Stimulated activated CD4-positive, alpha-beta T cell treated with anti-CD3 and anti-CD28 coated beads, Interleukin-1b, Interleukin-23, amount 100 ng/mL, for 1 hour (primary cell): ENCODE measurements at places on chromosomes 4 and X.

DNA sequence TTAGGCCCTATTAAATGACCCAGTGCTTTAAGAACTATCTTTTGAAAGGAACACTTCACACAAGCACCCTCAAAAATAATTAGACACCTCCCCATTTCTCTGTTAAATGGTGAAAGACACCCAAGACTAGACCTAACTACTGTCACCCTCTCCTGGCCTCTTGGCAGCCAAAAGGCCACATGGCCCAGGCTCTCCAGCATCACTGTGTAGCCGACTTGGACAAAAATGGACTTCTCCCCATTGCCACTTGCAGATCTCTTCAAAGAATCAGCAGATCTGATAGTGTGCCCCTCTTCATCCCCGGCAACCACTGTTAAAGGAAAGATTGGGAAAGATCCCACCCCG lies 2.0 kb downstream of the MID1IP1 start:
- no peak for DNase-seq

DNA sequence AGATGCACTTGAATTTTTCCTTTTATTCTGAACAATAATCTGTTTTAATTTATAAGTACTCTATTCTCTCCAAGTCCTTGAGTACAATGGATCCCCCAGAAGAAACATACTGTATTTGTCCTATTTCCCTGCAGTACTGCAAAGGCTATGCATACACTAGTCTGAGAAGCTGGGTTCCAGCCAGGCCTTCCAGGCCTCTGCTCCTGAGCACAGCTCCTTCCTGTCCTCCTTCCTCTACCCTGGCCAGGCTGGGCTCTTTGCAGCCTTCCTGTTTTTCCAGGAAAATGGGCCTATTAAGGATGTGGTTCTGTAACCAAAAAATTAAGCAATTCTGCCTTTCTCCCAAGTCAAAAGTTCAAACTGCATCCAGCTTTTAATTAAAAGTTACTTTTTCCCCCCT lies 68.0 kb upstream of the STIM2 start:
- DNase-seq = no peak

DNA sequence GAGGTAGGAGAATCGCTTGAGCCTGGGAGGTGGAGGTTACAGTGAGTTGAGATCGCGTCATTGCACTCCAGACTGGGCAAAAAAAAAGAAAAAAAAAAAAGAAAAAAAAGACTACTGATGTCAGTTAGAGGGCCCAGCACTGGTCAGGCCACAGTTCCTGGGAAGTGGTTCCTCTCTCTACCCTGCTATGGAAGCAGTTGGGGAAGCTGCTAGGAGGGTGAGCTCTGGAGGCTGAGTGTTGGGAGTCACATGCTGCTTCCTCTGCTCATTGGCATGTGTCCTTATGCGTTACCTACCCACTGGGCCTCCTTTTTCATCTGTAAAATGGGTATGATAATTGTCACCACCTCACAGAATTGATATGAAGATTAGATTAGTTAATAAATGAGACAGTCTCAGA lies 50.7 kb downstream of the SEPSECS start:
- no peak for DNase-seq

DNA sequence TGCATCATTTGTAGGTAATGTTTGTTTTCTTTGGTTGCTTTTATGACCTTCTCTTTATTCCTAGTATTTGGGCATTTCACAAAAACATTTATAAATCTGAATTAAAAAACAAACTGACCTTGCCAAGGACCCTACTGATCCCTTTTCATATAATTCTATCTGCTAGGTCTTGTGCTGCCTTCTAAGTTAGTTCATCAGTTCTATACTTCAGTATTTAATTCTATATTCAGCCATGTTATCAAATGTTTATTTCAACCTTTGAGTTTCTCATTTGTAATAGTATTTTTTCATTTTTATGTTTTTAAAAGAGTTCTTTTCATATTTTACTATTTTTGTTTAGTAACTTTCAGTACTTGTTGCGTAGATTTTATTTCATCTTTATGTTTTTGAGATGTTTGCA lies 155.3 kb downstream of the SNCA start:
- no peak for DNase-seq

DNA sequence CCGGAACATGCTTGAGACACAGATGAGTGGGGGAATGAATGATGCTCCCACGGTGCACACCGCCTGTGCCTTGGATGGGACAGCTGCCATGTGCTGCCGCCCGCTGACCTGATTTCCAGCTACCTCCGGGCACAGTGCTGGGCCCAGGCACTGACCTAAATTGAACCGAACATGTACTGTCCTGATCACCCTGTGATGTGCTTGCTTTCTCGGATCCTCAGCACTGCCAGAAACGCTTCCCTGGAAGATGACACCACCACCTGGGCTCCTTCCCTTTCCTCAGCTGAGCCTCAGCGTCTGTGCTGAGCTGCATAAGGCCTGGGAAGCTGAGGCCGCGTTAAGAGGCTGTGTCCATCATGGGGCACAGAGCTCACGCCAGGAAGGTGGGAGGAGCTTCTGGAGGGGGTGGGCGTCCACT lies 39.3 kb upstream of the MXD4 start:
- no peak for DNase-seq

DNA sequence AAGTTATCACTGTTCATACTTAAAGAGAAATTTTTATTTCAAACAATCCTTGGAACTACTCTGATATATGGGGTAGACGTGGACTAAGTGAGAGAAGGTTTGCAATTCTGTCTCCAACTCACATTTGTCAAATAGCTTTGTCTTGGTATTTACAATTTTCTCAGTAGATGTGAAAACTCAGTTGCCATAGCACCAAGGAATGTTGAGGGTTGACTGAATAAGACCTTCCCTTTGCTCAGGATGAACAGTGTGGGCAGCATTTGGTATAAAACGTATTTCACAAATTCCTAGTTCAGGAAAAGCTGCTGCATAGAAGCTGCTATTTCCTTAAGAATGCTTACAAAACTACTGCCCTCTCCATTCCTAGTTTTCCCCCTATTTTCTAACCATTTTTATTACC lies 399.5 kb downstream of the NKX6-1 start:
- no peak for DNase-seq

DNA sequence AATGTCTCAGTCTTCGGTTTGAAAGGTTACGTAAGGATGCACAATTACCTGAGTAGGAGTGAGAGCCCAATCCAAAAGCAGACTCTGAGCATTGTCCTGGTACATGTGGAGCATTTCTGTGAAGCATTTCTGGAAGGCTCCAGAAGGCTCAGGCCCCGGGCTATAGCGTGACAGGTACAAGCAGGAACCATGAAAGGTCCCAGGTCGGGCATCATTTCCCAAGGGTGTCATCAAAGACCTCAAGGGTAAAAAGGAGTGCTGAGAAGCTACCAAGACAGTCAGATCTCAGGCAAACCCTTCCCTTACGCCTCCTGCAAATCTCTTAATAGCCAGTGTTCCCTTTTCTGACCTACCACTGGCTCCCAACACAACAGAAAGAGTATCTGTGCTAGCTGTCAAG lies 30.8 kb downstream of the GPC4 start:
- no peak for DNase-seq

GRCh38 chr4:123599061-123599919 lies 202.7 kb downstream of the SPRY1 start:
- DNase-seq = no peak

- no peak for DNase-seq
These were observed 752.9 kb downstream of the RAPGEF2 start for GRCh38 chr4:159855731-159856130.

- no peak for DNase-seq
These were observed 555.7 kb downstream of the PCDH7 start for GRCh38 chr4:31275906-31276305.

DNA sequence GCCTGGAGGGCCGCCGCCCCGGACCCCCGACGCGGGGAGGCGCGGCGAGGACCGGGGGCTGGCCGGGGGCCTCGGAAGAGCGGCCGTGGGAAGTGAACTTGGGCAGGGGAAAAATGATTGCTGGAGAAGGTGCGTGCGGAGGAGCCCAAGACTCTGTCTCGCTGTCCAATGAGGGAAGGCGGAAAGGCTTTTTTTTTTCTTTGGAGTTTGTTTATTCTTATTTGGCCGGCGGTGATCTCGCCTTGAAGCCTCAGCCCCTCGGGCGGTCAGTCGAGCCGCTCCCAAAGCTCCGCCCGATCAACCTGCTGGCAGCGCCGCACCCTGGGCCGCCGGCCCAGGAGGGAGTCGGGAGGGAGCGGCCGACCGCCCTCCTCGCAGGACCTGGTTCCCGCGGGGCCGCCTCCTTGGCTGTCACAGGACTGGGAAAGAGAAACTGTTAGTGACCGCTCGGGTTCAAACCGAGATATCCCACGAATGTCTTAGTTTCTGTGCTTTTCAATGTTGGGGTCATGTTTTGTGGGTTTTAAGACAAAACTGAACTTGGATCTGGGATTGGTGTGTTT lies 2.5 kb downstream of the CPEB2 start:
- DNase-seq = no peak

DNA sequence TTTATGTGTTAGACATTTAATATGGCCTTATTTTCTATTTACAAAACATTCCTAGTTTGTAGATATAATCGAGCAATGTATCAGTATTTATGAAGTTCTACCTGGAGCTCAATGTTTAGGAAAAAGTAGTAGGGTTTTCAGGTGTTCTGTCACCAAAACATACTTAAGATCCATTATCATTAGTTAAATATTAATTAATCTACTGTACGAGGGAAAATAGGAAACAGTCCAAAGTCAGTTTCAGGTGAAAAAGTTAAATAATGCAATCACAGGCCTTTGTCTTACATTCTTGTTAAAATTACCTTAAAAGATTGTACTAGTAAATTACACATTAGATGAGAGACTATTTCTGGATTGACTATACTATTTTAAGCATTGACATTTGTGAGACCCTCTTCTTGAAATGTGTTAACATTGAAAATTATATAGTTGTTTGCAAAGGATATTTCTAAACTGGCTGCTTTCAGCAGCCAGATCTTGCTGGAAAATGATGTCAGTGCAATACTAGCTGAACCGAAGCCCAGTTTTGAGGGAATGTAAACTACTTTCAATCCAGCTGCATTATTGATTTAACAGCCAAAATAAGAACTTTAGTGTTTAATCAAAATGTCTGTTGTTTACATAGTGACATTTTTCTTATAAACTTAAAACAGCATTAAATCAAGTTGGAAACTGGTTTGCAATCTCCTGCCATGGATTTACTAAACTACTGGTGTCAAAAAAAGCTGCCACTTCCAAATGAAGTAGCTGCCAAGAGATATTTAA lies 19.3 kb downstream of the GUCY1B1 start:
- DNase-seq = no peak

DNA sequence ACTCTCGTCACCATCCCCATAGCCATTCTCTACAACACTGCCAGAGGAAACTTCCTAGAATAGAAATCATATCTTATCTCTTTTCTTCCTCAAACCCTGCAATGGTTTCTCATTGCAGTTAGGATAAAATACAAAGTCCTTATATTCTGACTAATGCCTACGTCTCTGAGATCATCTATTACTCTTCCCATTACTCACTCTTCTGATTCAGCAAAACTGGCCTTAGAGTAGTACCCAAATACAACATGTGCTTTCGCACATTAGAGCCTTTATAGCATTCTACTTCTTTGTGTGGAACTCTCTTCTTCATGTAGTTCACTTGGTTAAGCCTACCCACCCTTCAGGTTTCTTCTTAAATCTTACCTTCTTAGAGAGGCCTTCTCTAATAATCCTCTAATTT lies 28.0 kb downstream of the LHFPL1 start:
- DNase-seq = no peak

GRCh38 chr4:167101035-167101434 lies 133.3 kb downstream of the SPOCK3 start:
- DNase-seq = no peak

DNA sequence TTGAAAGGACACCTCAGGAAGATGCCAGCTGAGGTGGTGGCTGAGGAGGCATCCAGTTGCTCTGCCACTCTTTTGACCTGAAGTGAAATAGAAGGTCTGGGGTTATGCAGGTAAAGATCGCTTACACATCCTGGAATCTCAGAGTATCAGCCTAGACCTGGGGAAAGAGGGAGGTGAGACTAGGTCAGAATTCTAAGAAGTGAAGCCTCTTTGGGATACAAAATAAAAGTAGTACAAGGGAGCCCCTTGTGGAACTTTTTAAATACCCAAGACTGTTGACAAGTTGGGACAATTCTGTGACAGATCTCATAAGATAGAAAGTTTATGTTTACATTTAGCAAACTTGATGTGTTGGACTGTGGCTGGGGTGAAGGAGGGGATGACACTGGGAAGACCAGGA lies 263.1 kb downstream of the SPRY1 start:
- no peak for DNase-seq

DNA sequence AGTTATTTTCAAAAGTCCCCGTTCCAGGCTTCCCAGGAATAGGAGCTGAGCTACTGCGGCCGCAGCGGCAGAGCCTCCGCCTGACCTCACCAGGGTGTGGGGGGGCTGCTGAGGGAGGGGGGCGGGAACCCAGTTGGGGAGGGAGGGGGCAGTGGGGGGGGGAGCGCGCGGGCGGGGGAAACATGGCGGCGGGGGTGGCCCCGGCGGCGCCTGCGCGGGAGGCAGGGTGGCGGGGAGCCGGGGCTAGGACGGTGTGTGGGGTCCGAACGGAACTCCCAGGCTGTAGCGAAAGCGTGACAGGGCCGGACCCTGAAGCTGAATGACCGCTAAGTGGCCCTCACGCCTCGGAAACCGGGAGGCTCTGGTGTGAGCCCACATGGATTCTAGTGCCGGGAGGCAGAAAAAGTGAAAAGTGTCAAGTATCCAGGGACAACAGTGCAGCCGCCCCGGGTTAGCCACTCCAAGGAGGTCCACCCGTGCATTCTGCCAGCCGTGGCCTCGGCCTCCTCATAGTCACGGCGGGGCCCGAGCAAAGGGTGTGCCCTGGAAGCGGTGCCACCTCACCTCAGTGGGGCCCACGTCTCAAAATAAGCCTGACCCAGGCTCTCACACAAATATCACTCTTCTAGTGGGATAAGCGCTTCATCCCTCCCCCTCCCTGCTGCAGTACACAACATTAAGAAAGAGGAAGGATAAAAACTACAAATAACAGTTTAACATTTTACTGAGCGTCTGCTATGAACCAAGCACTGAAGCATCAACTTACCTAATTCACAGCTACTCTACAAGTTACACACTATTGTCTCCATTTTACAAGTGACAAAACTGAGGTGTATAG lies at the start of gene KLHL13:
KLHL13 (minus strand) TSS at position 98 of the 838 bp plus-strand sequence. CDS start 88,337 bp downstream, outside the sequence.
- no peak for DNase-seq

DNA sequence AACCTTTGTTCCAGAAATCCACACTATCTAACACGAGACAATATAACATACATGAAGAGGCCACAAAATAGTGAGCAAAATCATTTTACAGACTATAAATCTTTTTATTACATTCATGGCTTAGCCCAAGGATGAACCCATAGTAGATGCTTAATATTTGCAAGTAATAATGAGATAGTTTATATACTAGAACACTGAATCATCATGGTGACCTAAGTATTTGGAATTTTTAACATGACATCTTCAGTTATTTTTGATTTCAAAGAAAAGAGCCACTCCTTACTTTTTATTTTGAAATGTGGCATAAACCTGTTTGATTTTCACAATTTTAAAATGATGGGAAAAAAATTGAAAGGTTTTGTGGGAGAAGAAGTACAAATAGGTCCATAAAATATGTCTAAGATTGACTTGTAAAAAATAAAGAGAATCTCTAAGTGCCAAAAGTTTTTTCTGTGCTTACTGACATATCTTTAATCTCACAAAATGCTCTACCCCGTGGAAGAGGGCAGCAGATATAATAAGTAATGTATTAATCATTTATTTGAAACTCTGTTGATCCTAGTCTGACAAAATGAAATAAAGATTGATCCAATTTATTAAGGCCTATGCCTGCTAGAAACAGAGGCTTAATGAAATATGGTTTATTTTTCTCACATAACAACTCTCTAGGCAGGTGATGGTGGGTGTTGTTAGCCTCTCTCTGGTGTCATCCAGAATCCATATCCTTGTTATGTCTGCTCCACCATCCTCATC lies 224.5 kb upstream of the CENPE start:
- DNase-seq = no peak

GRCh38 chr4:26985873-26986272 lies 125.2 kb downstream of the STIM2 start:
- DNase-seq = no peak

GRCh38 chrX:12505127-12505526 lies 286.1 kb upstream of the PRPS2 start:
- DNase-seq = no peak
